ENCODE measurements at places on chromosomes 5 and 9.

GRCh38 chr9:137798901-137799629 is 78.5 kb upstream of the CACNA1B start:
- DNase-seq, result no peak

DNA sequence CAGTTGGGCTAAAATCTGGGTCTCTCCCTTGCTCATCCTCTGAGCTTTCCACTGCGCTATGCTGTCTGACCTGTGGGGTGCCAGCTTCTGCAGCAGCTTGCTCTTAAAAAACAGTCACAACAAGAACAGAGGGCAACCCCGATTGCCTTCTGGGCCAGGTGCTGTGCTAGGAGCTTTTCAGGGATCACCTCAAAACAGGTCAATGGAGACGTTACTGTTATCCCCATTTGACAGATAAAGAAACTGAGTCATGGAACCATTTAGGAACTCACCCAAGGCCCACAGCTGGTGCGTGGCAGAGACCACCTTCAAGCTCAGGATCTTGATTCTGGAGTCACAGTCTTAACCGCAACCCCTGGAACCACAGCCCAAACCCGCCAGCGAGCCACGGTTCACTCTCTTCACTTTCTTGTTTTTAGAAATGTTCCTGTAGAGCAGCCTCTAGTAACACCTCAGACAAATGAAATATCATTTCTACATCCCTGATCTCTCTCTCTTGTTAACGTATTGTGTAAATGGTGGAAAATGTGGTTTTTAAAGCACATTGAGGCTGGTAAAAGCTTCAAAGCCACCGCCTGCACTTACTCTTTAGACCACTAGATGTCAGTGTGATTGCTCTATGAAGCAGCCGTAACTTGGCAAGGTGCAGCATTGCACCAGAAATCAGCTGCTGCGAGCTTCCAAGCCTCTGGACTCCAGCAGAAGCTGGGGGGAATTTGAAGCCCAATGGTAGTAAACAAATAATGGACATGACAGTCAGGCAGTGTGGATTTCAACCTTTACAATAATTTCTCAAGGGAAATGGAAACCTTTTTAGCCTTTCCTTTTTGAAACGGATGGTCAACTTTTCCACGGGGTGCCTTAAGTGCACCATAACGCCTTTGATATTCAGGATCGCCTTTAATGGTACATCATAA is 1.7 kb downstream of the FYB1 start:
- peak; percentile 41 for DNase-seq

DNA sequence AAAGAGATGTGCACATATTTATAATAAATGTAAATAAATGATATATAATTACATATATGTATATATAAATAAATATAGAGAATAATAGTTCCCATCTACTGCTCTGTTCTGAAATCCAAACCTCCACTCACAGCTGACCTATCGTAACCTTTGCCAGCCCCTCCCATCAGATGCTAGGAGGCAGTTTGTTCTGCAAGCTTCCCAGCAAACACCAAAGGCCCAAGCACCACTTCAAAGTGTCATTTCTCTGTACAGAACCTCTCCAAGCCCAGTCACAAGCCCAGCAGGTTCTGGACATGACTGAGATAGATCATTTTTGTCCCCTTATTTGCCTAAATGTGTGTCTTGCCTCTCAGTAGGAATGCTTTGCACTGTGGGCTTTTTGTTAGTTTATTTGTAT is 62.4 kb downstream of the MFAP3 start:
- no peak for DNase-seq

DNA sequence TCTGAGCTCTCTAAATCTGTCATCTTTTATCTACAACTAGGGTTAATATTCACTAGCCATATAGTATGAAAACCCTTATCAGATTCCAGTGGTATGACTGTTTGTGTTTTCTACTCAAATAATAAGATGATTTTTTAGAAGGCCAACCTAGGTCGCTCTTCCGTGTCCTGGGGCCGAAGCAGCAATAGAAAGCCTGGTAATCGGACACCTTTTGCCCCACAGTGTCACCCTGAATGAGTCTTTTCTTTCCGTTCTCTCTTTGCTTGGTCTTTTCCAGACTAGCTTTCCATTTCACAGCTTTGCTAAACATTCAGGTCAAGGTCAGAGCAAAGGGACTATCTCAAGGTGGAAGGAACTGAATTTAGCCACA is 243.3 kb upstream of the ANKRD55 start:
- DNase-seq, result no peak

- no peak for DNase-seq
Measured at GRCh38 chr9:28136113-28136512, 562.8 kb upstream of the C9orf72 start.

- no peak for DNase-seq
Measured at GRCh38 chr9:16341177-16341576, 529.3 kb downstream of the BNC2 start.

GRCh38 chr5:63959177-63959982 is 2.9 kb downstream of the HTR1A start:
- no peak for DNase-seq

DNA sequence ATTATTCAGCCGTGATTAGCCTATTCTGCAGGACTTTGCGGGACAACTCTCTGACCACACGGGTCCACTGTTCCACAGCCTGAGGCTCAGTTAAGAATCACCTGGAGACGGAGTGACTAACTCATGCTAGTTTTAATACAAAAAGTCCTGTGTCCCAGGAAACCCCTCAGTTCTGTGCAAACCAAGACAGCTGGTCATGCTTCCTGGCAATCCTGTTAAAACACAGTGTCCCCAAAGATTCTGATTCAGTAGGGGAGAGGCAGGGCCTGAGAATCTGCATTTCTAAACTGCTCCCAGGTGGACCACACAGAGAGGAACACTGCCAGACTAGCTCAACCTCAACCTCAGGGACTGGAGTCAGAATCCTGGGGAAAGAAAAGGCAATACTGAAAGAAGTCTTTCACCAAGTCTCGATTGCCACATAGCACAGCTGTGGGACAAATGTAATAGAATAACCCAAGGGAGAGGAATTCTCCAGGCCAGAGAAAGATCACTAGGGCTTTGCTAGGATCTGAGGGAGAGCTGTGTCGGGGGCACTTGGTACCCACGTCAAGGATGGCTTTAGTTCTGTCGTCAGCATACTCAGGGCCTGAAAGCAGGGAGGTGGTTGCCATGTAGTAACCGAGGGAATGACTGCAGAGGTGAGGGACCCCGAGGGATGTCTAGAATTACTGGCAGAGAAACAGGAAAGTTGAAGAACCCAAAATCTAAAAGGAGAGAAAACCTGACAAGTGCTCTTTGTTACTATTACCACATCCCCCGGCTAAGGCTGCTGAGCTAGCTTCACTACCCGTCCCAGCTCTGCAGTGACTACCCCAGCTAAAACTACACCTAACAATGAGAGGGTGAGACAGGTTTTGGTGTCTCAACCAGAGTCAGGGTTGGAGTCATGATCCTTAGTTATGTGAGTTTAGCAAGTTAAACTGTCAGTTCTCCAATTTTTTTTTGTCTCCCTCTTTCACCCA is 8.6 kb downstream of the SUSD1 start:
- no peak for DNase-seq

DNA sequence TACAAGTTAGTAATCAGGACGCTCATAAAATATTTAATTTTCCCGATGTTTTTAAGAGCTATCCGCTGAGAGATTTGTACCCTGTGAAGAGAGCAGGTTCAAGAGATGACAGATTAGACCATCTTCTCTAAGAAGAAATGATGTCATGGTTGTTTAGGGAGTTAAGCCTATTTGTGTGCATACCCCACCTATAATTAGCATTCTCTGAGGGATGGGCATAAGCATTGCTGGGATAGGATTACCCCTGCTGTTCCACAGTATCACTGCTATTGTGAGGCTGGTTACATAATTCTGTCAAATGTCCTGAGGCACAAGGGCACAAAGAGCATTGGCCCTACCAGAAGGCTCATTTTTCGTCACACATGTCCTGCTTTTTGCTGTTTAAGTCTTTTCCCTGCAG is 687.0 kb downstream of the CETN3 start:
- DNase-seq, result no peak

GRCh38 chr5:95080441-95080840 is 204.5 kb downstream of the MCTP1 start:
- DNase-seq, result no peak

DNA sequence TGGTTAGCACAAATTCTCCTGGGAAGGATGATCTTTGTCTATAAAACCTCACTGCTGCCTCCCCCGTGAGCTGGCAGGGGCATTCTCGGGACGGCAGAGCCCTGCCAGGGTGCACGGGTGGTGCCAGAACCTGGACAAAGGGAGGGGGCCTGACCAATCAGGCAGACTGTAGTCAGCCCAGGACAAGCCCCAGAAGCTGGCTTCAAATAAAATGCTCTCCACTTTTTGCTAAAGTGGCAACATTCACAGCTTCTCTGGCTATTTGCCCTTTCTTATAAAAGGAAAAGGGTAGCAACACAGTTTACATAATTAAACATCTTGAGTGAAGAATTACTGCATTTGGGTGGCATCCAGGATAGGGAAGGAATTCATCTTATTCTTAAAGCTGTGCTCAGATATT is 14.4 kb downstream of the IL9 start:
- no peak for DNase-seq

- DNase-seq, result no peak
Measured at GRCh38 chr5:75844301-75844700, 127.1 kb upstream of the POC5 start.

GRCh38 chr5:37792975-37793631 is 46.7 kb downstream of the GDNF start:
- DNase-seq, result no peak

DNA sequence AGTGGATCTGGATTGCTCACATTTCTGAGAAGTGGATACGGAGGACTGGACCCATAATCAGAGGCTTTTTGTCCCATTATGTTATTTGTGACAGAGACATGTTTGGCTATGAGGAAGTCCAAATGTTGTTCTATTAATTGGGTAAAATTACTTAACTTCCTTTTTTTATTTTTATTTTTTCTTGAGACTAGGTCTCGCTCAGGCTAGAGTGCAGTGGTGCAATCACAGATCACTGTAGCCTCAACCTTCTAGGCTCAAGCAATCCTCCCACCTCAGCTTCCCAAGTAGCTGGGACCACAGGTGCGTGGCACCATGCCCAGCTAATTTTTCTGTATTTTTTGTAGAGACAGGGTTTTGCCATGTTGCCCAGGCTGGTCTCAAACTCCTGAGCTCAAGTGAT is 11.9 kb upstream of the PGGT1B start:
- peak; percentile 18 for DNase-seq

DNA sequence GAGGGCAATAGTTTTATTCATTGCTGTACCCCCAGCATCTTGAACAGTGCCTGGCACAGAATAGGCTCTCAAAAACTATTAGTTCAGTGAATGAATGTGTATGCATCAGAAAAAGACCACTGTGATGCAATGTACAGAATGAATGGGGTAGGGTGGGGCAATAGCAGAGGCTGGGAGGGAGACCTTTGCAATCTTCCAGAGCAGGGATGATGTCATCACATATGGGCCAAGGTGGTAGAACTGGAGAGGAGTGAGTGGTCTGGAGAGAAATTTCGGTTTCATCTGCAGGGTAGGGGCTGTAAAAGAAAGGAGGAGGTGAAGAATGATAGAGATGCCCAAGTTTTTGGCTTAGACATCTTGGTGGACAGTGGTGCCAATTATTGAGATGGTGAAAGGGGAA is 23.4 kb upstream of the ARAP3 start:
- no peak for DNase-seq

DNA sequence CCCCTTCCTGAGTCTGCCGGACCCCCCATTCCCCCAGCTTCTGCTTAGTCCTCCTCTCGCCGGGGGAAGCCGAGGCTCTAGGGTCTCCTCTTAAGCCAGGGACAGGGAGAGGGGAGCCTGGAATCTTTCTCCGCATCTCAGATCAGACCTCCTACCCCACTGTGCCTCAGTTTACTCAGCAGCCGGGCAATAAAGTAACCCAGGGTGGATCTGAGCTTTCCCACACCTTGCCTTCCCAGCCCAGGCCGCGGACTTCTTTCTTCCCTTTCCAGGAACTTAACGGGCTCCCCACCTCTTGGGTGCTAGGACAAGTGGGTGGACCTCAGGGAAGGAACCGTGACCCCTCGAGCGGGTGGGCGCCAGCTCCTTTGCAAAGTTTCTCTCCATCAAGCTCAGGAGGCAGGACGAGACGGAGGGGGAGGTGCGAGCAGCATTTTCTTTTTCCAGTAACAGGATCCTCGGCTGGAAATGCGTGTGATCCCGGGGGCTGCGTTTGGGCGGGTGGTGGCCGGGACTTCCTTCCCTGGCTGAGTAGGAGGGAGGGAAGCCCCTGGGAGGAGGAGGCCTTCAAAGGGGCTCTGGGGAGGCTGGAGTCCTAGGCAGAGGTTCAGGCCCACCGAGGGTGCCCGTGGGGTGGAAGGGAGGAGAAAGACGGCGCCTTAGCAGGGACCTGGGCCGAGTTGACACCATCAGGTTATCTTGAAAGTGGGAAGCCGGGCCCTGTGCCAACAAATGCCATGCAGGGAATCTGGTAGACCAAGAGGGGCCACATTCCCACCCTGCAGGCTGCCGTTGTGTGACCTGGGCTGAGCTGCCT is 795 bp downstream of the DAB2IP start:
- no peak for DNase-seq

DNA sequence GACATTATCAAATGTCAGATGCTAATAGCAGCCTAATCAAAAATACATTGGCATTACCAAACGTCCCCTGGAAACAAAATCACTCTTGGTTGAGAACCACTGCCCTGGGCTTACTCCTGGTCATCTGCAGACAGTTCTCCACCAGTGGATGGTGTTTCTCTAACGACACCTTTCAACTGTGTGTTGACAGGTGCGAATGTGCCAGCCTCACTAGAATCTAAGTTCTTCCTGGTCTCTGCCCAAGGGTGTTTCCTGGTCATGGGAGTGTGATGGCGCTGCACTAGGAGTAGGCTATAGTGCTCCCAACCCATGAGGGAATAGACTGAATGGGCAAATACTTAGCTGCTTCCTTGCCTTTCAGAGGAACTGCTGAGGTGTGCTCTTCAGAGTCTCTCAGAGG is 105.9 kb downstream of the MRPS27 start:
- no peak for DNase-seq

- DNase-seq, result no peak
Measured at GRCh38 chr5:80915716-80916115, 44.4 kb upstream of the RASGRF2 start.

DNA sequence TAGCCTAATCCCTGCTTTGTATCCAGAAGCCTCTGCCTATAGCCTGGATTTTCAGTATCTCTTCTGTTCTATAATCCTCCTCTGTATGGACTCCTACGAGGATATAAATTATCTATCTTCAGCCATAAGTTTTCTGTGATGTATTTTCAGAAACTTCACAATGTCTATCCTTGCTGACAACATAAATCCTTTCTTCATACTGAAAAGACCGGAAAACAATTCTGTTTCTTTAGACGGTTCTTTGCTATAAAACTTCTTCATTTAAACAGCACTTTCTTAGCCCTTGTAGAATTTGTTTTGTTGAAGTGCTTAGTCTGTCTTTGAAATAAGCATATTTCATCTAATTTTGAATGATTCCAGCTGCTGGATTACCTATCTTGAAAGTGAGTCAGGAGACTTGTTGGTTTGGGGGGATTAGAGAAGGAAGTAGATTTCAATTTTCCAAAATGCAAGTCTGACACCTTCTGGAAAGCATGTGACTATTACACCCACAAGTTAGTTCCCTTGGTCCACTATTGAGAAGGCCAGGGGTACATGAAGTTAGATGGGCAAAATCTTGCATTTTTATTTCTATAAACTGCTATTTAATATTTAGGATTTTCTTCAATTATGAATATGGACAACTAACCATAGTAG is 96.3 kb upstream of the RANBP3L start:
- no peak for DNase-seq

- no peak for DNase-seq
Measured at GRCh38 chr9:118088090-118088489, 383.9 kb downstream of the TLR4 start.
